NCI-H1092 (cell line): ENCODE measurements at places on chromosomes 7 and 10.

- DNase-seq, result no peak
Observed at GRCh38 chr7:2166625-2167280, 66.0 kb downstream of the MAD1L1 start.

- no peak for DNase-seq
Observed at GRCh38 chr7:101961811-101962210, 144.4 kb downstream of the CUX1 start.

- no peak for DNase-seq
Observed at GRCh38 chr7:69217516-69218350, 380.5 kb upstream of the AUTS2 start.

DNA sequence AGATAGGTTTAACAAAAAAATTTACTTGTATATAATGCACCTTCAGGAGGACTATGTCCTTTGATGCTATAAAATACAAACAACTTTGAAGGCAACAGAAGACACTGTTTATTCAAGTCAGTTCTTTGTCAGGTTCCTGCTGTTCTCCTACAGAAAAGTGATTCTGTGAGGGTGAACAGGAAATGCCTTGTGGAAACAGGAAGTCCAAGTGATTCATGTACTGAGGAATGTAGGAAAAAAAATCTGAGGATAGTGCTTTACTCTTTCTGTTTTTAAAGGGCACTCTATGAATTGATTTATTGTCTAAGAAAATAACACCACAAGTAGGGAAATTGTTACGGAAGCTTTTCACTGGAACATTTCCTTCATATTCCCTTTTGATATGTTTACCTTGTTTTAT is 171.9 kb downstream of the HDAC9 start:
- DNase-seq, result no peak

DNA sequence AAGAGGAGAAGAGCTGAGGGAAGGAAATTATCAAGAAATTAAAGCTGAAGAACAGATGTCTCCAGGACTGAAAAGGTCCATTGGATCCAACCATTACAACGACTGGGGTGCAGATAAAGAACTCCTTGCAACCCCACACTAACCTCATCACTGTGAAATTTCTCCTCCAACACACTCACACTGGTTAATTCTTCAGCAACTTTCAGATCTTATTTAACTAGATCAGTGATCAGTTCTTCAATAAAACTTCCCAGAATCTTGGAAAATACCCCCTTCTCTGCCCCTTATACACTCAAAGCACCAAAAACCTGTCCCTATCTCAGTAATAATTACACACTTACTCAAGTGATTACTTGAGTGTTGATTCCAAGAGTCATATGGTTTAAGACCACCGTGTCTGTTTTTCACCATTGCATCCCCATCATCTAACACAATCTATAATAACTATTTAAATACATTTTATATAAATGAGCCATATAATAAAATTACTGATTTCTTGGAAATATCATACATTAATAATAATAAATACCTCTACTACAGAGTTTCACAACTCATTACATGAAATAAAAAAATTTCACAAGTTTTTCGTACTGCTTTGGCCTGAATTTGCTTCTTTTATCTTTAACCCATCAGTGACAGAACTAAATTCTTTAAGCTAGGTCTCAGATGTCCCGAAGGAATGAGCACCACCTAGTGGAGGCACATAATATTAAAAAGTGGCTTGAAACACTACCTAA is 123.7 kb downstream of the MPP7 start:
- peak; percentile 27 for DNase-seq

DNA sequence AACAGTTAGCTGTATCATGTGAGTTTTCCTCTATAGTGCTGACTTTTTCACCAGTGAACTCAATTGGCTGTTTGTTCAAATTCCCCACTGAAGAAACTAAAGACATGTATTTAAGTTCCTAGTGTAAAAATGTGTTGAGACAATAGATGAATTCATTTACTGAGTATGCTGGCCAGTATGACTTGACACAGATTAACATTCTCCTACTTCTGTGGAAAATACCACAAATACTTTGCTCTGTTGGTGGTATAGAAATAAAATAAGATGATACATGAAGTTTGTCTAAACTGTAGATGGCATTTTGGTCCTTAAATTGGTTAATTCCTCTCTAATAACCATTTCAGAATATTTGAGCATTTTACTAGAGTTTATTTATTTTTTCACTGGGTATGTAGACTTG is 227.7 kb upstream of the TEX47 start:
- no peak for DNase-seq

DNA sequence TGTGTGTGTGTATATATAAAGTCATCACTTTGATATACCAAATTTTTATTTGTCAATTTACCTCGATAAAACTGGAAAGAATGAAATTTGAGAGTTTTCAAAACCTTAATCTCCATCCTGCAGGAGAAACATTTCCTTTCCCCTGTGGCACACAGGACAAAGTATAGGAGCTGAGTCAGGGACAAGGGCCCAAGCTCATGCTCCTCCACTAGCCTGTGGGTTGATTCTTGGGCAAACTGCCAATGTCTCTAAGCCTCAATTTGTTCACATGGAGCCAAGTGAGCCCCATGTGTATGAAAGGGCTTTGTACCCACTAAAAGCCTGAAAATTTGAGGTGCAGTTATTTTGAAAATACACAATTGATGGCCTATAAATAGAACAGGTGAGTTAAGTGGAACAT is 60.3 kb upstream of the IL6 start:
- no peak for DNase-seq

GRCh38 chr10:95133016-95133752 is 60.9 kb upstream of the ACSM6 start:
- DNase-seq, result peak; percentile 59

- no peak for DNase-seq
Observed at GRCh38 chr7:55158541-55159382, 139.9 kb downstream of the EGFR start.

- DNase-seq, result no peak
Observed at GRCh38 chr7:29375641-29376562, 181.3 kb downstream of the CHN2 start.

DNA sequence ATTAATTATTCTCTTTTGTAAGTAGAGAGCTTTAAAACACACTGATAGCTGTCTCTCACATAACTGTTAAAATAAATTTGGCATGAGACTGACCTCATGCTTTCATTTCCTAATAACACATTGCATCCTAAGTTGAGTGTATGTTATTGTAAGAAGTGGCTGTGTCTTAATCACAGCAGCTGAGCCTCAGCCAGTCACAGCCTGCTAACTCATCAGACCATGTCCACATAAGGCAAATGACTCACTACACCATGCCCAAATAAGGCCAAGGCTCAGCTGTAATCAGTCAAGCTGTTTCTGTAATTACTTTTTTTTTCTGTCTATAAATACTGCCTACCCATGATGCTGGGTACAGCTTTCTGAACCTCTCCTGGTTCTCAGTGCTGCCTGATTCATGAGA is 860.9 kb downstream of the XPNPEP1 start:
- no peak for DNase-seq

GRCh38 chr7:123372368-123372767 is 162.0 kb downstream of the IQUB start:
- DNase-seq, result no peak

GRCh38 chr10:33731322-33731721 is 396.9 kb upstream of the NRP1 start:
- DNase-seq, result no peak

DNA sequence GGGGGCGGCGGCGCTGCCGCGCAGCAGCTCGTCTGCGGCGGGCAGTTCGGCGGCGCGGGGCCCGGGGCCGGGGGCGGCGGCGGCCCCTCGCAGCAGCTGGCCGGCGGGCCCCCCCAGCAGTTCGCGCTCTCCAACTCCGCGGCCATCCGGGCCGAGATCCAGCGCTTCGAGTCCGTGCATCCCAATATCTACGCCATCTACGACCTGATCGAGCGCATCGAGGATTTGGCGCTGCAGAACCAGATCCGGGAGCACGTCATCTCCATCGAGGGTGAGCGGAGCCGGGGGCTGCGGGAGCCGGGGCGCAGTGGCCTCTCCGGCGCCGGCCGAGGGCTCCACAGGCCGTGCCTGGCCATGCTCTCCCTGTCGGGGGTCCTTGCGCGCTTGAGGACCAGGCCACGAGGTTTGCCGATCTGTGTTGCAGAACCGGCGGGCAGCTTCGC is 548 bp downstream of the AGAP3 start:
- no peak for DNase-seq

- no peak for DNase-seq
Observed at GRCh38 chr10:125216309-125216708, 55.9 kb upstream of the CTBP2 start.

DNA sequence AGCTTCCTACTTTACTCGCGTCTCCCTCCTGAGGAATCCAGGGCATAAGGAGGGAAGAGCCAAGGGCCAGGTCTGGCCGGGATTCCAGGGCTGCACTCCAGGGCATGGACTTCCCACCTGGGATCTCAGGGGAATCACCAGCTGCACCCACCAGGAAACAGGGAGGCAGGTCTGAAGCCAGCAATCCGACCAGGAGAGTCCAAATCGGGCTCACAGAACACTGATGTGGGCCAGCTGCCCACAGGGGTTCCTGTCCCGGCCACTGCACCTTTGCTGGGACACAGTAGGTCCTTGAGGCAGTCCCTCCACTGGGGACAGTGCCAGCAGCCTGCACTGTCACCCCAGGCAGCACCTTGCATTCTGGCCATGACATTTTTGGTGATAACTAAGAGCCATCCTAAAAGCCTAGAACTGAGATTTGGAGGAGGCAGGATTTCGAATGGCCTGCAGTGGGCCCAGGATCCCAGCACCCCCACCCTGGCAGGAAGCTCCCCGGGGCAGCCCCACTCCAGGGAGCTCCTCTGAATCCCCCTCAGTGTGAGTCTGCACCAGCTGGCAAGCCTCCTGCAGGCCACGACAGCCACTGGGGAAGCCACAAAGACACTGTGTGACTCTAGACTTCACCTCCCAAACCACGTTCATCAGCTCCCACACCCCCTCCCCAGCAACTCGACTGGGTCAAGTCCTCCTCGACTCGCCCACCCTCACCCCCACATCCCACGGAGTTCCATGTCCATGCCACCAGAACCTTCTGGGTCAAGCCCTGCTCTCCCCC is 71.5 kb upstream of the PPP2R2D start:
- no peak for DNase-seq

DNA sequence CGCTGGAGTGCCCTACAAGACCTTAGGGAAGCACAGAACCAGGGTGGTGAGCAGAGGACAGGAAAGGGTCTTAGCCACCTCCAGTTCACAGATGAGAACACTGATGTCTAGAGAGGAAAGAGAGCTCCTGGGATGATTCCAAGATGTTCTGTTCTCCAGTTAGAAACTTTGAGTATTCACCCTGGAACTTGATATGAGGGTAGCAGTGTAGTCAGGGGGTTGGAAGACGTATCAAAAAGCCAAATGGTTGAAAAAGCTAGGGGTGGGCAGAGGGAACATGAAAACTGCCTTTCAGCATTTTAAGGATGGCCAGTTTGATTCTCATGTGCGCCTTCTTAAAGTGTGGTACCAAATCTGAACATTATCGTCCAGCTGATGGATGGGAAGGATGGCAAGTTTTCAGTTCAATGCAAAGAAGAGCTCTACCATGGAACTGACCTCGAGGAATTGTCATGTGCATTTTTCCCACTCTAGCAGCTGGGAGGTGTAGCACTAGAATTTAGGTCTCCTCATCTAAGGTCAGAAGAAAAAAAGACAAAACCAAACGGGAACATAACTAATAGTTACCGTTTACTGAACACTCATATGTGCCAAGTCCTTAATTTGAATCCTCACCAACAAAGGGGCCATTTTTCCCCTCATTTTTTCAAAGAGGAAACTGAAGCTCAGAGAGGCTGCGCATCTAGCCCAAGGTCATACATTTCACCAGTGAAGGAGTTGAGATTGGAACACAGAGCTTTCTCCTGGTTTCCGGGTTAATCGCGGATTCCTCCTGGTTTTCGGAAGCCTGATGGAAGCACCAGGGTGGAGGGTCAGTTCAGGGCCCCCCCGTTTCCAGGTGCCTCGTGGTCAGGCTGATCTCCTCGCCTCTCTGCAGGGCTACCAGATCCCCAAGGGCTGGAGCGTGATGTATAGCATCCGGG is 6.0 kb upstream of the CYP26A1 start:
- DNase-seq, result no peak

DNA sequence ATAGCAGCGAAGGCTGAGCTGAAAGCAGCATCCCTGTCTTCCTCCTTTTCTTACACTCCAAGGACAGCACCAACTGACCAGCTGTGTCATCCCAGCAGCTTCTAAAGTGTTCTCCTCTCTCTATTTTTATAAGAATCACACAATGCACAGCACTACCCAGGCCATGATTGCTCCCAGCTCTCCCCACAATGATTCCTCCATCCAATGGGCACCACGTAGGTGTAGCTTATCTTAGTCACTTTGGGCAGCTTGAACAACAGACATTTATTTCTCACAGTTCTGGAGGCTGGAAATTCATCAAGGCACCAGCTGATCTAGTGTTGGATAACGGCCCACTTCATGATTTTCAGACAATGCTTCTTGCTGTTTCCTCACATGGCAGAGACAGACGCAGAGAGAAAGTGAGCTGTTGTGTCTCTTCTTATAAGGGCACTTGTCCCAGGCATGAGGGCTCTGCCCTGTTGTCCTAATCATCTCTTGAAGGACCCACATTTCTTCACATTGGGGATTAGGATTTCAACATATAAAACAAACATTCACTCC is 92.0 kb upstream of the CDC14C start:
- no peak for DNase-seq

- DNase-seq, result no peak
Observed at GRCh38 chr7:131363719-131364118, 36.0 kb downstream of the MKLN1 start.
